ENCODE measurements at places on chromosomes 2 and 18. TPM values are rescaled to one million over a fixed set of nuclear protein-coding genes. Genes with fewer than 3 reads are reported as not detected.

DNA sequence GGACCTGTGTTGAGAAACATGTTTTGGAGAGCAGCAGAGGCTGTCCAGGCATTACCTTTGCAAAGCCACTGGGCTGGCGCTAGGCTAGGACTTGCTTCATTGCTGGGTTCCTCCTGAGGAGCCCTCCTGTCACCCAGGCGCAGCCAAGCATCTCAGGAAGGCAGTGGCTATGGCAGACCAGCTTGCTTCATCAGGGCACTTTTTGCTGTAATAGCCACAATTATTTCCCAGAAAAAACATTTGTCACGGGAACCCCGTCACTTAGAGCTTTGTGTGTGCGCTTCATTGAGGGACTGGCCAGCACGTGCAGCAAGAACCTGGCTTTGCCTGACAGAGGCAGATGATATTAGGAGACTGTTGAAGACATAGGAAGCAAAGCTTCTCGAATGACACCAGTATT lies 36.4 kb downstream of the SLC20A1 start:
- DNase-seq: no peak

DNA sequence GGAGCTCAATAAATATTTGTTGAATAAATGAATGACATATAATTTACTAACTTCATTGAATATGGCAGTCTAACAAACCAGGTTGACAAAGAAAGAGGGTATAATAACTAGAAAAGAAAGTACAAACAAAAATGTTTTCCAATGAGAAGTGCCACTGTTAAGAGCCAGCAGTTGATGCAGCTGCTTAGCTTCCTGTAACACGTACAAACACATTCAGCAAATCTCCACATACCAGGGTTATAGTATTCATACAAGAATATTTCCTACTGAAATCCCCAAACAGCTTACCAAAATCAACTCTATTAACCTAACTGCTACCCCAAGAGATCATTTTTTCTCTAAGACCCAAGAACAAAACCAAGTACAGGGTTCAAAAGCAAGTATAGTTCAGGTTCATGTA lies 77.7 kb downstream of the THADA start:
- no peak for DNase-seq

- no peak for DNase-seq
These were observed 18.1 kb upstream of the CDH19 start for GRCh38 chr18:66621816-66622576.

- DNase-seq: no peak
These were observed 39.9 kb downstream of the MYO3B start for GRCh38 chr2:170217778-170218251.

The POTEJ gene
- total RNA-seq: not detected

GRCh38 chr2:64692401-64692800 lies 38.7 kb upstream of the SERTAD2 start:
- no peak for DNase-seq

GRCh38 chr2:231634951-231635875 lies 42.5 kb downstream of the TEX44 start:
- DNase-seq: no peak

The OSR1 gene
- 74.0 TPM for total RNA-seq

The DLX2 gene
- not detected for total RNA-seq

DNA sequence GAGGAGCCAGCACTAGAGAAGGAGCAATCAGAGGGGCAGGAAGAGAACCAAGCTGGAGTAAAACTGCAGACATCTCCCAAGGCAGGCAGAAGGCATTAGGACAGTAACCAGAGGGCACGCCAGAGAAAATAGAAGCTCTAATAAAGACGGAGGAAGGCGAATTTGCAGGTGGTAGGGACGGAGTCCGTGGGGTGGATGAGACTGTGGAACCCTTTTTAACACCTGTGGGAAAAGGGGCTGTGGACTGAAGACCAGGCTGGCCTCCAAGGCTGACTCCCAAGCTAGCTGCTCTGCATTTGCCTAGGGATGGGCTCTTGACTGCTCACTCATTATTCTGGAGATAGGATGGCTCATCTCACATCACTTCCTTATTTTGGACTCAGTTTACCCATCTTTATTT lies 49.5 kb downstream of the SLC4A1AP start:
- DNase-seq: no peak

- no peak for DNase-seq
These were observed 107.0 kb downstream of the IRS1 start for GRCh38 chr2:226692521-226693126.

- DNase-seq: no peak
These were observed 240.5 kb downstream of the MREG start for GRCh38 chr2:215772634-215773563.

- DNase-seq: no peak
These were observed 10.4 kb downstream of the TBR1 start for GRCh38 chr2:161426455-161426921.

- DNase-seq: no peak
These were observed 229.2 kb downstream of the BCL2 start for GRCh38 chr18:63090334-63090733.

The RGPD4 gene
- 0.37 TPM for total RNA-seq

- DNase-seq: no peak
These were observed 335.7 kb upstream of the UBE2E3 start for GRCh38 chr2:180644709-180645108.

DNA sequence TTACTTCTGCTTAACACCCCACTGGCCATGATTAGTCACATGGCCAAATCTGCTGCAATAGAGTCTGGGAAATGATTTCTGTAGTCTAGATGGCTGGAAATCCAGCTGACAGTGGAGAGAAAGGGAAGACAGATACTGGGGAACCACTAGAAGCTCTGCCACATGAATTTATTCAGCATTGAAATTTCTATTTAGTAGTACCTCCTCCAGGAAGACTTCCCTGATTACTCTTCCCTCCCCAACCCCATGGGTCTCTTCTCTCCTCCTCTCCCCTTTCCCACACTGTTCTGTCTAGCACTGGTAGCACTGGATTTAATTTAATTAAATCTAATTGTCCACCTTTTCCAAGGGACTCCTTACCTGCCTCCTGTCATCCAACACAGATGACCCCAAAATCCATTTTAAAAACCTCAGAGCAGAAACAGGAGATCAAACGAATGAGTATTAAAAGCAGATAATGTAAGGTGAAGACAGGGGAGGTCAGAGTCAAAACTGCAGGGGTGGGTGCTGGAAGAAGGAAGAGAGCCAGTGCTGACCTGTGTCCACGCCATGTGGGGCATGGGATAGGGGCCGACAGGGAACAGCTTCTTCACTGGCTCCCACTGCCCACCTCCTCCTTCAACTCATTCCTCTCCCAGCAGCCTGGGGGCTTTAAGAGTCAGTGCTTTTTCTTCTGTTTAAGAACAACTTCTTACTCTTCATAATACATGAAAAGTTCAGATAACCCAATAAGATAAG lies 169.2 kb upstream of the HS6ST1 start:
- DNase-seq: no peak

- DNase-seq: no peak
These were observed 6.6 kb upstream of the DSC3 start for GRCh38 chr18:31049189-31049588.

The TMEFF2 gene
- 0.19 TPM for total RNA-seq

DNA sequence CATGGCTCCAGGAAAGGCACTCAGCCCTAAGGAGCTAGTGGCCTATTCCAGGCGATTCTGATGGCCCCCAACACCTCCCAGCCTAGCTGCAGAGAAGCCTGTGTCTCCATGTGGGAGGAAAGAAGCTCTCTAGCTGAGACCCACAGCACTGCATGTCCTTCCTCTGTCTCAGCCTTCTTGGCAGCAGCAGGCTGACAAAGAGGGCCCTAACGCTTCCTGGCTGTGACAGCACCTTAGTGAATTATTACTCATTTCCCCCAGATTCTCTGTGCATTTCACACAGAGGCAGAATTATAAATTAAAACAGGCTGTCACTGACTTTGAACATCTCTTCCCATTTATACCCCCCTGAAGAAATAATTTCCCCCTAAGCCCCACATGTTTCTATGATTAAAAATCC lies 206.8 kb downstream of the CLIP4 start:
- DNase-seq: no peak

GRCh38 chr2:74577448-74577847 lies 22.9 kb downstream of the DOK1 start:
- DNase-seq: no peak

Data from posterior vena cava (tissue), 2 donors.